ENCODE measurements at places on chromosomes 4 and X.

GRCh38 chr4:89598602-89599001 is 238.4 kb downstream of the SNCA start:
- no peak for DNase-seq

DNA sequence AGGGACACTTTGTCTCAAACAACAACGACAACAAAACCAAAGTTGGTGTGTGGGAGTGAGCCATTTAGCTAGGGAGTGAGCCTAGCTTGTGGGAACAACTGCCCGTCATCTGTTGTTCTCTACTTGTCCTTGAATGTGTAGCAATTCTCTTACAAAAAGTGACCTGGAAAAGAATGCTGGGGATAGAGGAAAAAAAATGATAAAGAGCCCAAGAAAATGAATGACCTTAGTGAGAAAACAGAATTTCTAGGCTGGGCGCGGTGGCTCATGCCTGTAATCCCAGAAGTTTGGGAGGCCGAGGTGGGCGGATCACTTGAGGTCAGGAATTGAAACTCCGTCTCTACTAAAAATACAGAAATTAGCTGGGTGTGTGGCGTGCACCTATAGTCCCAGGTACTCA is 19.6 kb downstream of the SEPTIN6 start:
- DNase-seq: no peak

DNA sequence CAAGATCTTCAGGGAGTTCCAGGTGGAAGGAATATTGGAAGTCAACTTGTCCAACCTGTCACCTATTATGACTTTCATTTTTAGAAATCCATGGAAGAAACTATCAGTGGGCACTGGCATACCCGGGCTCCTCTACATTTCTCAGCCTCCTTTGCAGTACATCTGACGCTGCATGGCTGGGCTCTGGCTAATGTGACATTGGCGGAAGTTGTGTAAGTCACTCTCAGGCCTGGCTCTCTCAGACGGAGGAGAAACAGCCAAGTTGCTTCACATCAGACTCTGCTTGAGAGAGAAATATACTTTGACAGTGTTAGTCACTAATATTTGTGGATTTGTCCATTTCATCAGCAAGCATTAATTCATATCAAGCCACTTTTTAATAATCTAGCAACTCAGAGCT is 4.5 kb downstream of the DCHS2 start:
- DNase-seq: no peak

GRCh38 chr4:176189891-176190795 is 5.2 kb downstream of the SPATA4 start:
- no peak for DNase-seq

GRCh38 chrX:41233988-41234387 is 100.0 kb upstream of the DDX3X start:
- DNase-seq: no peak

DNA sequence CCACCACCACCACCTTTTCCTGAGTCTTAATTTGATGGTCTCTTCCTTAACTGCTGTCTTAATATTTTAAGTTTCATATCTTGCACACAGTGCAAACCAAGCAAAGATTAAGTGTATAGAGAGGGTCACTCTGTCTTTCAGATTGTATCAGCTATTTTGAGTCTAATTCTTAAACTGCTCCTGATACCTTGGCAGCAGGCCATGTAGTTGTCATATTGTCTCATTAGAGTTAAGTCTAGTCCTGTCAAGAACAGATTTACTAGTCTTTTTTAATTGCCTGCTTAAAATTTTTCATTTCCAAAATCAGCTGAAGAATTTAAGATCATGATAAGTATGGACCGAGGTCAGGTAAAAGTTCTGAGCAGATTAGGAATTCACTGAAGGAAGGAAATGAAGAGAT is 51.5 kb downstream of the FHIP1A start:
- DNase-seq: no peak

GRCh38 chr4:158534727-158535126 is 13.0 kb downstream of the RXFP1 start:
- no peak for DNase-seq

DNA sequence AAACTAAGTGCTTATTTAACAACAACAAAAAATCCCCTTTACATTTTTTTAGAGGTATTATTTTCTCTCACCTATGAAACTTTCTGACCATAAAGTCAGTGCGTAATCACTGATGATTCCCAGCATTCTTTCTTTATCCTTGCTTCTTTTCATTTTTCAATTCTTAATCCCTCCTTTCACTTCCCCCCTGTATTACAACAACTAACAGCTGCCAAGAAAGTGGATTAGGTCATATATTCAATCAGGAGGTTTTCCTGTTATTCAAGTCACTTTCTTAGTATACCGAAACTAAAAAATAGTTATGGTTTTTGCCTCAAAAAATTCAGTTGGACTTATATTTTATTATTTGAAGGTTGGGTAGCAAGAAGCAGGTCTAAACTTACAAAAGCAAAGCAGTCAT is 2.1 kb upstream of the STAP1 start:
- no peak for DNase-seq

- no peak for DNase-seq
Measured at GRCh38 chrX:51641421-51642021, 22.8 kb upstream of the CENPVL3 start.

DNA sequence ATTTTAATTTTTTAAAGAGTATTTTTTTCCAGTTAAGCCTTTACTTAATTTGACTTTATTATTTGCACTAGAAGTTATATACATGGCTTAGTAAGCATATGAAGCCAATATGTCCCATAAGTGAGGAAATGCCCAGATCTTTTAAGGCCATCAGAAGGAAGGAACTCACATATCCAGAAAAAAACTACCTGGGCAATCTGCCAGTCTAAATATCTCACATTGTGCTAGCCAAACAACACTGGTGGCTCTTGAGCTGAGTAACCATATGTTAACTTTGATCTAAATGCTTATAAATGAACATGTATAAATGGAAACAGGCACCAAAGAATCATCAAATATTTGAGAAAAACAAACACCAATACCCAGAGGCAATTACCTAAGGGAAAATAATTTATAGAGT is 138.6 kb upstream of the APOOL start:
- DNase-seq: no peak

GRCh38 chrX:115269051-115269683 is 20.3 kb upstream of the LUZP4 start:
- DNase-seq: no peak

- DNase-seq: no peak
Measured at GRCh38 chr4:20825505-20825904, 125.2 kb downstream of the PACRGL start.

DNA sequence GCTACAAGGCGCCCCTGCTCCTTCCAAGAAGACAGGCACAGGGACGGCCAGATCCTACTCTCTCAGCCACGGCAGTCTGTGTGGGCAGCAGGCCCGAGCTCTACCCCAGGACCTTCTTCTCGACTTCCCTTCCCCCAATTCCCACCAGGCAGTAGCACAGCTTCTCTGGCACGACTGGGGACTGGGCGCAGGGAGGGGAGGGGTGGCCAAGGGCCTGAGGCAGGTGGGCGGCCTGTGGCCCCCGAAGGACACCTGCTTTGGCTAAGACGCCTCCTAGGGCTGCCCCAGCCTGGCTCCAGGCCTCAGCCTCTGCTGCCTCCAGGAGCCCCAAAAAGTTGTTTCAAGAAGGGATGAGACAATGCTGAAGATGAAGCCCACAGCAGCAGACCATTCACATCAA is 24.2 kb upstream of the IRF2 start:
- DNase-seq: no peak

Measured in liver (tissue), 10 donors.